ENCODE measurements at places on chromosomes 3 and 15.

DNA sequence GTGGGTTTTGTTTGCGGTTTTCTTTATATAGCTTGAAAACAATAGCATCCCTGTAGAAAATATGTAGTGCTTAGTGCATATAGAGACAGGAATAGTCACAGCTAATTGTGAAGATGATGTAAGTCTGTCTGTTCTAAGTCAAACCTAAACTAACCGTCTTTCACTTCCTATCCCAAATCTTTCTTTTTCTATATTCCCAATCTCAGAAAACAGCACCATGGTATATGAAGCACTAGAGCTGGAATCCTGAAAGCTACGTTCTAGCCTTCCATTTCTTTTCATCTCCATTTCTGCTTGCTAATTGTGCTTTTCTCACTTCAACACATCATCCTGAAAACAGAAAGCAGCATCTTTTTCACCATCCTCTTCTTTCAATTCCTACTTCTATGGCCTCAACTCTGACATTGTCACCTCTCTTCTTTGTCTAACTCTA, 1235.5 kb downstream of the ROBO2 start:
- no peak for DNase-seq

DNA sequence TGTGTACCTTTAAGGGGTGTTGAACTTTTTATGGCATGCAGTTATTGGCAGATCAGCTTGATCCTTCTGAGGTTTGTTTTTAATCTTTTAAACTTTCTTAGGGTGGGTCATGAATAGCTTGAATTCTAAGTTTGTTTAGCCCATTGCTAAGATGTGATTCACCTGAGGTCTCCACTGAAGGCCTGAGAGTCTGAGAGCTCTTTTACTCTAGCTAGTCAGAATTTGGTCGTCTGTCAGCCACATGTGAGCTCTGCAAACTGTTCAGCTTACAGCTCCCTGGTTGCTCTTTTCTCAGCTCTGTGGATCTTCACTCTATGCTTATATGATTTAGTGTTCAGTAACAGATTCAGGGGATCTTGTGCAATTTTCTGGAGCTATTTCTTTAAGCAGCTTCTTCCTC, 161.3 kb downstream of the ABHD5 start:
- no peak for DNase-seq

- DNase-seq = no peak
Measured at GRCh38 chr15:71252044-71252739, 136.9 kb downstream of the THSD4 start.

GRCh38 chr3:12796171-12797123, at the start of gene CAND2:
Gene CAND2, plus strand, starts transcription at chr3:12796680. Its CDS starts 41 bp downstream, at chr3:12796721.
- DNase-seq = no peak

DNA sequence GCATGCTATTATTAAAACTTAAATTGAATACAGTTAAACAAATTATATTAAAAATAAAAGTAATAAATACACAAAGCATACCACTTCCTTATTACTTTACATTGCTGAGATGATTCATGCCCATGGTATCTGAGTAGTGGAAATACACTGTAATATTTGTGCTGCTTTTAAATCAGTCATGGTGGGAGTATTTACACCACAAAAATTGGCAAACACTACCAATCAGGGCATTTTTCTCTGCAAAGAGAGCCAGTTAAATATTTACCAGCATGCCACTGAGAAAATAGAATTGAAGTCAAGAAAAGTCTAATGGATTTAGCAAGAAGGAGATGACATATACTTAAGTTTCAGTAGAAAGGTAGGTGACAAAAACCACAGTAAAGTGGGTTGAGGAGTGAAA, 19.6 kb downstream of the PPARG start:
- no peak for DNase-seq

Data from GM12892 (cell line).